ENCODE measurements at places on chromosomes 4 and X.

GRCh38 chrX:15838017-15838416 is 16.6 kb downstream of the AP1S2 start:
- DNase-seq, result no peak

DNA sequence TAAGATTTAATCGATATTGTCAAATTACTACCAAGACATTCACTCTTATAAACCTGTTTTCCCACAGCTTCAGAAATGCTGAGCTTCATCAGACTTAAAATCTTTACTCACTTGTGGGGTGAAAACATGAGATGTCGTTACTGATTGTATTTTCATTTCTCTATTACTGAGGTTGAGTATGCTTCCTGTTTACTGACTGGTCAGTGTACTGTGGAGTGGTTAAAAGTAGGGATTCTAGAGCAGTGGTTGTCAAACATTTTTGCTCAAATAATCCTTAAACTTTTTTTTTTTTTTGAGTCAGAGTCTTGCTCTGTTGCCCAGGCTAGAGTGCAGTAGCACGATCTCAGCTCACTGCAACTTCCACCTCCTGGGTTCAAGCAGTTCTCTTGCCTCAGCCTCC is 50.3 kb downstream of the NSUN7 start:
- DNase-seq, result no peak

DNA sequence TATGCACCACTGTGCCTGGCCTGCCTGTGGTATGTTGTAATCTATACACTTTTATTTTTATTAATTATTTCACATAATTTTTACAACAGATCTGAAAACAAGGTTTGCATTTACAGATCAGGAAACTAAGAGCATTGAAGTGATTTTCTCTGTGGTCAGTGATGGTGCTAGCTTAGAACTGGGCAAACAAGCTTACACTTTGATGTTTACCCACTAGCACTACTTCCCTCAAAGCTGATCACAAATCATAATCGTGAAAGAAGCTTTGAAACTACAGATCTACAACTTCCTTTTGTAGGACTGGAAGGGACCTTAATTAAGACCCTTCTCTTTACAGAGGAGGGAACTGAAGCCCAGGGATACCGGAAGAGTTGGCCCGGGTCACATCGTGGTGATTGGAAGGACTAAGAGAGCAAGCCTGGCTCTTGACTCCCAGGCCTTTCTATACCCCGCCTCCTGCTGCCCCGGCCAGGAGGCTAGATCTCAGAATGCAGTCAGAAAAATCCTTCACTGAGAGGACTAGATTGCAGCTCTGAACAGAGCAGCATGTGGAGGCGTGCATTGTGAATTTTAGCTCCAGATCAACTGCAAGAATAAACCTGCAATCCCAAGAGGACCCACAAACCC is 93.7 kb upstream of the ZNF827 start:
- no peak for DNase-seq

DNA sequence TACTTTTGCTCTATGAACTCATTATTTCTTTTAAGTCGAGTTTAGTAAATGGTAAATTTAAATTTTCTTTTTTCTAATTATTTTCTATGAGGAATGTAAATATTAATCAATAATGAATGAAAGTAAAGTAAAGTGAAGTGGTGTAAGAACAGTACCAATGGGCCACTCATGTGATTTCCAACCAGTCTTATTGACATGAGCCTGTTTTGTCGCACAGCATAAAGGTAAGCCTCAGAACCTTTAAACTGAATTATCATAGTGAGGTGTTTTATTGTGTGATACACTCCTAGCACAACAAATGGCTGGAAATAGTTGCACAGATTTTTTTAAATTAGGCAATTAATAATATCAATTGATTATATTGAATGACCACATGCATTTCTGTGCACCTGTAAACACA is 1.1 kb downstream of the ADH1C start:
- no peak for DNase-seq

DNA sequence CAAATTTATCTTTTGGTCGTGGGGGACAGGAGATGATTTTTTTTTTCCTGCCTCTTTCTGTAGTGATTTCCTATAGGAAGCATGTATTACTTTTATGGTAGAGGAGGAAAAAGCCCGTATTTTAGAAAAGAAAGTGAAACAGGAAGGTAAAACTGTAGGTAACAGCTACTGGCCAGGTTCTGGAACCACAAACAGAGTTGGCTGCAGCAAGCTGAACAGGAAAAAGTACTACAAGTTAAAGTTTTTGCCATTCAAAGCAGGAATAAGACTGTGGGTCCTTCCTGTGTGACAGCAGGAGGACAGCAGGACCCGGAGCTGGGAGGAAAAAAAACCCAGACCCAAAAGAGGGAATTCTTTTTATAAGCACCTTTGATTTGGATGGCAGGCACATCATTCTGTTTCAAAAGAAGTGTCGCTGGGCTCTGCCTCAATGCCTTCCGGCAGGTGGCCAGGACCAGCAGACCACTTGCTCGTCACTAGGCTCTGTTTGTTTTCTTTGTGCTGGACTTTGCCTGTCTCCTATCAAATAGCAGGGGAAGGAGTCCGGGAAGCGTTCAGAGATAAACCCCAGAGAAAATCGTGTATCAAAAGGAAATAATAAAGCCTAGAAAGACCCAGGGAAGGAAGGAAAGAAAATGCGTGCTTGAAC is 277.9 kb downstream of the ADGRA3 start:
- no peak for DNase-seq

- no peak for DNase-seq
Observed at GRCh38 chr4:99645036-99645435, 12.6 kb downstream of the C4orf54 start.

- no peak for DNase-seq
Observed at GRCh38 chr4:7147661-7148310, 44.6 kb upstream of the SORCS2 start.

DNA sequence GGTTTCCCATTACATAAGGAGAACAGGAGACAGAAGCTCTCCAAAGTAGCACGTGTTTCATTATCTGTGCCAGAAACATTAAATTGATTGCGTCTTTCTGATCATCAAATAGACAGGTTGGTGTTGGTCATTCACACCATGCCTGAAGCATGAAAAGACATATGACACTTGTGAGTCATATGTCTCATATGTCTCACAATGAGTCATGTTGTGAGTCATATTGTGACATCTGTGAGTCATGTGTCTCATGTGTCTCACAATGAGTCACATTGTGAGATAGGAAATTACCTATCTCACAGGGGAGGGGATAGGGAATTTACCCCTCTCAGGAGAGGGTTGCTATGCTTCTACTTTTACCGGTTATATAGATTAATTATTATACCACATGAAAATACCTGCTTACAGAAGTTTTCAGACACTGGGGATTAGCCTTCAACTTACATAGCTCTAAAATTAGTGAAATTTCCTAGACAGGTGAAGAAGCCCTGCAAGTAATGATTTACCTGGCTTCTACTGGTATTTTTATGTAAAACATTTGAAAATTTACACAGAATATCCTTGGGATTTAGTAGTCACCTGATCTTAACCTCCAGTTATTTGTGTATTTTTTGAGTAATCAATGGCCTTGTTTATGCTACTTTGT is 80.8 kb downstream of the NPFFR2 start:
- peak; percentile 2 for DNase-seq

GRCh38 chrX:14032406-14032805 is 2.7 kb upstream of the GEMIN8 start:
- DNase-seq, result peak; percentile 50

GRCh38 chr4:140149846-140150635 is 3.9 kb downstream of the MAML3 start:
- DNase-seq, result peak; percentile 55

DNA sequence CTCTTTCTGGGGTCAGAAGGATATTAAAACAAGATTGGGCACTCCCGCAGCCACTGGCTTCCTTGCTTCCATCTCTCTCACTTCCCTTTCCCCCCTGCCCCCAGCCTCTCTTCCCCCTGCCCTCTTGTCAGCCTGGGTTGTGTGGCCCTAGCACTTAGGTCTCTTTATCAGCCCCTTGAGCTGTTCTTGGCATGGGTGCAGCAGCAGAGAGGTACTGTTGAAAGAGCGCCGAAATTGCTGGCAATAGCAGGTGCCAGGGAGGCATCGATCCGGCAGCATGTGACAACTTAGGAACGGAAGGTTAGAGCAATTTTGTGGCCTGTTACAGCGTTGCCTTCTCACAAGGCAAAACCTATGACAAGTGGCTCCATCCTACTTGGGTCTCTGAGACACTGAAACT is 333.1 kb upstream of the IGFBP7 start:
- no peak for DNase-seq

GRCh38 chr4:83342476-83342875 is 7.8 kb upstream of the HPSE start:
- DNase-seq, result no peak

DNA sequence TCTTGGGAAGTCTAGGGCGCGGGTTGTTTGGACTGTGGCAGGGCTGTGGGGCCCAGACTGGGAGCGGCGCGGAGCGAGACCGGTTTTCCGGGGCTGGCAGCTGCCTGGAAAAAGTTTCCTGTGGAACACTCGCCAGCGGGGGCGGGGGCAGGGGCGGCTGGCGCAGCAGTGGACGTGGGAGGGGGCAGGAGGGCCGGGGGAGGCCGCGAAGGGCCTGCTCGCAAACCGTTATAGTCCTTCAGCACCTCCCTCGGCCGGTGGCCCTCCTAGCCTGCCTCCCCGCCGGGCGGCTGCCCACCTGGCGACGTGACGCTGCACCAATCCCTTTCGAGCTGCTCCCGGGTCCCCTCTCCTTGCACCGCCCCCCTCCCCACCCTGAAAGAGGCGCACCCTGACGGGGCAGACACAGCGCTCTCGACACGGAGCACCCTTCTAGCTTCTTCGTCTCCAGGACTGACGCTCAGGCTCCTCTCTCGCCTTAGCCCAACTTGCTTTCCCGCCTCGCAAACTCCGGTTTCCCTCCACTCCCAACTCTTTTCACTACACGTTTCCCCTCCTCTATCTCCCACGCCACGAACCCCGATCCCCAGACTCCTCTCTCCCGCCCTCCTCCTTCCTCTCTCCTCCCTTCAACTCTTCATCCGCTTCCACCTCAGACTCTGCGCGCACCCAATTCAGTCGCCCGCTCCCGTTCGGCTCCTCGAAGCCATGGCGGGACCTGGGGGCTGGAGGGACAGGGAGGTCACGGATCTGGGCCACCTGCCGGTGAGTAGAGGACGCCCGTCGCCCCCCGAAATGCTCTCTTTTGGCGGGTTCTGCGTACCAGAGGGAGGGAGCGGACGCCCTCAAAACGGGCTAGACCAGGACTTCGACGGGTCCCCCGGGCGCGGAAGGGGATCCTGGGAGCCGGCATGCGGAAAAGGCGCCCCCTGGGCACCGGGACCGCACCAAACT is at the start of gene NRK:
Gene NRK (plus strand): TSS at position 402 of the 954 bp plus-strand sequence. CDS start 307 bp downstream, at position 709.
- no peak for DNase-seq

DNA sequence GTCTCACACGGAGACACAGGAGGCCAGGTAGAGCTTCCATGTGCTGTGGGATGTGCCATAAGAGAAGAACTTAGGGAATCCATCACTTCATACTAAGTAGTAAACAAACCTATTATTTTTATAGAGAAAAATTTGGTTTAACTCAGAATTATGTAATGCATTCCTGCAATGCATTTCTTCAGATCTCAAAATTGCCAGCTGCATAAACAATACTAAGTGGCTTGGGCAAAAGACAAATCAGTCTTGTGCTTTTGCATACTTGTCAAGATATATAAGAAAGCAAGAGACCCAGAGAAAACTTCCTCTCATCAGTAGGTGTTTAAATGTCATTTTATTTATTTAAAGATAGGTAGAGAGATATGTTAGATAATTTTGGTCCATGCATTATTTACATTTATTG is 382.1 kb upstream of the CTSO start:
- no peak for DNase-seq

GRCh38 chrX:23692166-23692565 is 24.9 kb downstream of the PRDX4 start:
- DNase-seq, result no peak

GRCh38 chr4:151530230-151530629 is 121.3 kb downstream of the FHIP1A start:
- DNase-seq, result no peak

DNA sequence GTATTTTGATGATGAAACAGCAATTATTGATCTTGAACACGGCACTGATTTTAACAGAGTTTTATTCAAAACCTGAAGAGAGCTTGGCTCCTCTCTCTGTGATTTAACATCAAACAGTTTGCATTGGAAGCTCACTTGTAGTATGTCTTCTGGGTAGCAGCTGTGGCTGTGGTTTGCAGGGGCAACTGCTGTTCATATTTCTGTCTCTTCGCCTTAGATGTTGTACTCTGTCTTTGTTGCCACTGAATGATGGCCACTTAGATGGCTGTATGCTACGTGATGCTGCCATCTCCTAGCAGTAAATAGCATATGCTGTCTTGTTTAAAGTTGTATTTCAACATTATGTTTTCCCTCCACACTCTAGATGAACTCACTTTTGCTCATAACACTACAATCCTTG is 1743.0 kb upstream of the TENM3 start:
- DNase-seq, result no peak

DNA sequence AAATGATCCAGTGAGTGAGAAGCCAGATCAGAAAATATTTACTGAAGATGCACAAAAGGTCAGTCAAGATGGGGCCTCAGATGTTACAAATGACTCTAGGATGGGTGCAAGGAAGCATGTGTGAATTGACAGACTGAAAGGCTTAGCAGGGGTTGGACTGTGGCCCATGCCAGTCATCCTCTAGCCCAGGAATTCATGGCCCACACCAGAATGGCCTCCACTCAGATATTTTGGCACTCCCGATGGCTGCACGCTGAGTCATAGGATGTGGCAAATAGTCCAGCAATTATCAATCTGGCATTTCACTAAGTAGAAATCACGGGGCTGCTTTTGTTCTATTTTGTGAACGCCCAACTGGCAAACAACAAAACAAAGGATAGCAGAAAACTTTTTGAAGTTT is 406.5 kb downstream of the IQCM start:
- DNase-seq, result peak; percentile 45

- no peak for DNase-seq
Observed at GRCh38 chrX:36575670-36576069, 432.5 kb upstream of the FAM47C start.

DNA sequence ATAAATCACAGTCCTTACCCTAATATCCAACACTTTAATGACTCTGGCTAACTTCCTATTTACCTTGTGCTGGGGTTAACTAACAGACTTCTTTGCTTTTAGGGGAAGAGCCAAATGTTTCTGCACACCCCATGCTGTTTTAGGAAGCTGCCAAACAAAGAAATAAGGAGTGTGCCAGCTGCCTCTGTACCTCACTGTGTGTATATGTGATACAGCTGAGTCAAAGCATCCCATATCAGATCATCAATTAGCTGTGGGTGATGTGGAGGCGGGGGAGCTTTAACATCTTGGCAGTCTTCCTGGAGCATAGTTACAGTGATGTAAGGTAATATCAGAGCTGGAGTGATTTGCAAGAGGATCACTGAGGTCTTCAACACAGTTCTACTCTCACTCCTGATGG is 95.4 kb downstream of the COL25A1 start:
- DNase-seq, result no peak

DNA sequence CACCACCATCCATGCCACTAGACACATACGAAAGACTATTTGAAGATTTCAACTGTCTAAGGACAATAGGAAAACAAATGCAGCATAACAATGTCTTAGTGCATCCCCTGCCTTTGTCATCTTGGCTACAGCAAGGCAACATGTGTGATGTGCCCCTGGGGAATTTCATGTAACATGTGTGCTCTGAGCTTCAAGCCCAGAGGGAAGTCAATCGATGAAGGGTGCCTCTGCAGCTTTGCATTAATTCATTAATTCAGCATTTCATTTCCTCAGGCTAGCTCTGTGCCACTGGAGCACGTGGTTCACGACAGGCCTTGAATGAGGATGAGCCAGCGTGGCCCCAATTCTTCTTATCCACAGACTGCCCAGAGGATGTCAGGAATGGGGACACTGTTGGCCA is 253.9 kb upstream of the GPC4 start:
- no peak for DNase-seq

- no peak for DNase-seq
Observed at GRCh38 chrX:129791961-129792570, 12.3 kb downstream of the SASH3 start.

- DNase-seq, result no peak
Observed at GRCh38 chrX:31291131-31291530, 219.3 kb upstream of the FTHL17 start.
